ENCODE measurements at places on chromosomes 12 and 14.
A peak's percentile ranks its signal among the peaks of the same experiment; 100 is the strongest.

DNA sequence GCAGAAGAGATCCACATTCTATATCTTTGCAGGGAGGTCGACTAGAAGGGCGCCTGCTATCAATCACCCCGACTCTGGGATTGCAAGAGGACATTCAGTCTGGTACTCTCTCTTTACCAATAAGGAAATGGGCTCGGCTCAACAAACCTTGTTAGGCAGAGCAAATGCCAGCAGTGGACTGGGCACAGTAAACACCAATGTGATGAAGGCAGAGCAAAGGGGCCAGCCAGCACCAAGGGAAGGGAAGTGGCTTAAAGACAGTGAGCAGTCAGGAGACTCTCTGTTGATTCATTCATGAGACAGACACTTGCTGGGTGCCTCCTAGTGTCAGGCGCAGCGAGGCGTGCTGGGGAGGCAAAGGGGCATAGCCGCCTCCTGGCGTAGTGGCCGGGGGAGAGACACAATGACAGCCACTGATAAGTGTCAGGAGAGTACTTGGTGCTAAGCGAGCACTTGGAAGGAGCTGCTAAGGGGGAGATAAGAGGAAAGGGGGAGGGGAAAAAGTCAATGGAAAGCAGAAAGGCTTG, 34.1 kb downstream of the TMCC3 start:
- no peak for DNase-seq

DNA sequence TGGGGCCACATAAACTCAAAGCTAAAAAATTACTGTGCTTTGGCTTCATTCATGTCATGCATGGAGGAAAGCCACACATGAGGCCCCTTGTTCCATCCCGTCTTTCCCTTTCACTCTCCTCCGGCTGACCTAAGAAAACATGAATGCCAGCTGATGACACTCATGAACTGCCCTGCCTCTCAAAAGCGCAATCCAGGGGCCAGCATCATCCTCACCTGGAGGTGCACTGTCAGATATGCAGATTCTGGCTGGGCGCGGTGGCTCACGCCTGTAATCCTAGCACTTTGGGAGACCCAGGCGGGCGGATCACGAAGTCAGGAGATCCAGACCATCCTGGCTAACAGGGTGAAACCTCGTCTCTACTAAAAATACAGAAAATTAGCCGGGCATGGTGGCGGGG, 116.1 kb upstream of the FOXN3 start:
- DNase-seq = no peak

DNA sequence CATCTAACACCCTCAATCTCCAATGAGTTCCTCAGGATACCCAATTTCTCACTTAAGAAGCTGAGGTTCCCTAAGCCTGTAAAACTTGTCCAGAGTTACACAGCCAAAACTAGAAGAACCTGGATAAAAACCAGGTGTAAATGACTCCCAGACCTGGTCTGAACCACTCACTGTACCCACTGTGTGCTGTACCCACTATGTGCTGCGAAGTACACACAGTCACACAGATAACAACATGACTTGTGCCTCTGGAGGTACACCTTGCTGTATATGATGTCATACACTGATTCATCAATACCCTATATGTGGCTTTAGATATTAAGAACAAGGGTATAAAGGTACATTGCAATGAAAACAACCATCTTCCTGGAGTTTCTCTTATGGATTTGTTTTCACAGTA, 66.1 kb downstream of the PPM1H start:
- DNase-seq = no peak

DNA sequence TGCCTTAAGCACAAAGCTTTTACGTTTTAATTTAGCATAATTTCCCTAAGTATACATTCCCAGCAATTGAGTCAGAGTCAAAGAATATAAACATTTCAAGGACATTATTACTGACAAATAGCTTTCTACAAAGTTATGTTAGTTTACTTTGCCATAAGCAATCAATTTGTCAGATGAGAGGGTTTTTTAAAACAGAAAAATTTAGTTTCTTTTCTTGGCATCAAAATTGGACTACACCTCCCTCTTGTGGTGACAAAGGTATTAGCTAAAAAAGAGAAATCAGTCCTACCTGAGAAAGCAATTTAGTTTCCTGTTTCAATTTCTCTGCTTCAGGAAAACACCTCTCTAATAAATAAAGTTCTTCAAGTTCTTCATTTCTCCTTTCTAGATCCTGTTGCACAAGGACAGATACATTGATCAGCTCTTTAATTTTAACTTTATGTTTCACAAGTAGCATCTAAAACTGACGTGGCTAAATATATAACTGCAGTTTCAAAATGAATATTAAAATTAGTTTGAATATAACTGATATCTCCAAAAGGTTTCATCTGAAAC, 39.9 kb downstream of the DNAI7 start:
- DNase-seq = peak; percentile 41

- DNase-seq = no peak
Measured at GRCh38 chr14:93049315-93049714, 66.4 kb downstream of the ITPK1 start.

- peak; percentile 75 for DNase-seq
Measured at GRCh38 chr14:93184391-93185348, at the start of the genes LYSET and MOAP1. Gene LYSET (plus strand): TSS chr14:93185317. CDS start chr14:93185406, 89 bp downstream. Gene MOAP1 (minus strand): TSS chr14:93184897. CDS start chr14:93184242, 655 bp downstream.

- DNase-seq = no peak
Measured at GRCh38 chr14:52106840-52107239, 38.0 kb upstream of the NID2 start.

DNA sequence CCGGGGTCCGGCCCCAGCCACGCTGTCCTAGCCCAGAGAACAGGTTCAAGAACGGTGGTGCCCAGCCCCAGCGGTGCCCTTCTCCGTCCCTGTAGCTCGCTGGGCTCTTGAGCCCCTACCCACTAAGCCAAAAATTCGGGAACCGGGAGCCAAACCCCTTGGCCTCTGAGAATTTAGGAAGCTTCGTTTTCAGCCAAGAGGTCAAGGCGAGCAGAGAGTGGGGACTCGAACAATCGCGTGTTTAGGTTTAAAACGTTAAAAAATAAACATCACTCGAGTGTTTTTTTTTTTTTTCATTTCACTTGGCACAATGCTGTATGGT, 6.2 kb downstream of the SIX1 start:
- no peak for DNase-seq

DNA sequence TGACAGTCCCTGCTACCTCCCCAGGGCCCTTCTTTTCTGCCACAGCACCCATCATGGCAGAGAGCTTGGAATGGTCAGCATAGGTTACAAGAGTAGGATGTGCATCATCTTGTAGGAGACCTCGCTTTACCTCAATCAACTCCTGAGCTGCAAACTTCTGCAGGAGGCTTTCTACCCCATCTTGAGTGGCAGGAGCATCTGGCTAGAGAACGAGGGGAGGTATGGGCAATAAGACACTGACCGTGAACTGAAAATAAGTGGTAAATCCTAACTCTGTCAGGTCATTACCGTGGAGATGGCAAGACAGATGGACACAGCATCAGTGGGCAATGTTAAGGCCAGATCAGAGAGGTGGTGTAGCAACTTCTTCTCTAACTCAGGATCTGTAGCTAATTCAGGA, 7.8 kb downstream of the METTL3 start:
- no peak for DNase-seq

DNA sequence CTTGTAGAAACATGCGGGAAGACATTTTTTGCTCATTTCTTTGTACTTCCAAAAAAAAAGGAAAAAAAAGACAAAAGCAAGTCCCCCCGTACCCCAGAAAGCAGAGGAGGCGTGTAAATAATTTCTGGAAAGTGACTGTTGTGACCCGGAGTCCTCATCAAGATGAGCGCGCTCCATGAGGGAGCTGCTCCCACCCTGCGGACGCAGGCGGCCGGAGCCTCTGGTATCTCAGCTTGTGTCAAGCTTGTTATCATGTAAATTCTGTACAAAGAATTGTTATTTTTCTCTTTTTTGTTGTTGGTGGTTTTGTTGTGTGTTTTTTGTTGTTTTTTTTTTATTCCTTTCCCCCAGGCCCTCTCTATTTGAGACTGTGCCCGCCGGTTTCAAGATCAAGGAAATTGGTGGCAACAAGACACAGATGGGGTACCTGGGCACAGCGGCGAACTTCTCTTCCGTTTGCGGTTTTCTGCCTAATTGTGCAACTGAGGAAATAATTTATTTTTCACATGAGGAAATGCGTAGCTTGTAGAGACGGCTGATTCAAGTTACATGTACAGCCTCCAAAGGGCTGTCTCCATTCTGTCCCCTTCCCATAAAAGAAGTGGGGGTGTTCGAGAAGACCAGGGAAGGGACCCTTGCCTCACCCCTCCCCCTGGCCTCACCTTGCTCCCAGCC, 27.0 kb downstream of the HPD start:
- no peak for DNase-seq

- DNase-seq = no peak
Measured at GRCh38 chr14:73146111-73146510, 9.8 kb downstream of the PSEN1 start.

DNA sequence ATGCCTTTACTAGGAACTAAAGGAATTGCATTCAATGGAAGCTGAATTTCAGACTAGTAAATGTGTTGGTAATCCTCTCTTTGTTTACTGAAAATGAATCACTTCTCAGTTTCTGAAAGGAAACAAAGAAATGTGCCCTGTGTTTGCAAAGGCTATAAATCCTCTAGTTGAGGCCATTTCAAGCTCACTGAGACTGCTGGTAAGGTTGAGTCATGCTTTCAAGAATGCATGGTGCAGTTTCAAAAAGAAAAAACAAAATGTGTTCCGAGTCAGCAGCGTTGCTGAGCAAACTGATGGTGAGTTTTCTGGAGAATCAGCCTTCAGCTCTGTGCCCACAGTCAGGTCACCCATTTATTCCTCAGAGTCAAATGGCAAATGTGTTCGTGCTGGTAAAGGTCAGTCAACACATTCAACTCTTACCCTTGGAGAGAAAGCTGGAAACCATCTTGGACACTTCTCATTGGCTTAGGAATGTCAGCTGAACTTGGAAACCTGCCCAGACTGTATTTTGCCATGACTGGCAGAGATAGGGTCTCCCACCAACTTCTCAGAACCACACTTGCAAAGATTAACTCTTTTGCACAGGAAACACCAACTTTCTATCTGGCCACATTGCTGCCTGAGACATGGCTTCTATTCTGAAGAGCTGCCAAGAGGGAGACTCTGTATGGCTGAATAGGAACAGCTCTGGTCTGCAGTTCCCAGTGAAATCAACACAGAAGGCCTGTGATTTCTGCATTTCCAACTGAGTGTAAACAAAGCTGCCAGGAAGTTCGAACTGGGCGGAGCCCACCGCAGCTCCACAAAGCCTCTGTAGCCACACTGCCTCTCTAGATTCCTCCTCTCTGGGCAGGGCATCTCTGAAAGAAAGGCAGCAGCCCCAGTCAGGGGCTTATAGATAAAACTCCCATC, 484.4 kb downstream of the ATP23 start:
- peak; percentile 96 for DNase-seq

DNA sequence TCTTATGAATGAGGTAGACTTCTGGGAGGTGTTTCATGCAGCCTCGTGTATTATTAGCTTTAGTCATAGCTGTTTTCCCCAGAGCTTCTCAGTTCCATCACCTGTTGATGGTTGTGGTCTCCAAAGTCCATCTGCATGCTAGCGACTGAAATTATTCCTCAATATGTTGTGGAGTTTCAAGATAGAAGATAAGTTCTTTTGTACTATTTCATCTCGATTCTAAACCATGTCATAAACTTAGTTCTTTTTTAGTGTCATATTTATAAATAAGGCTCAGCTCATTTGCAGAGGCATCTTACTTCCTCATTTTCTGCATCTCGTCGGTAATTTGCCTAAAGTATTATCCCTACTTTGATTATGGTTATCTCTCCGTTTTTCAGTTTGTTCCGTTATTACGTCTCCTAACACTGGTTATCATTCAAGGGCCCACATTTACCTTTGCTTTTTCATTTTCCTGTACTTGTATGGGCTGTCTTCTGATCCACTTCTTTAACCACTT, 119.1 kb downstream of the ITPR2 start:
- DNase-seq = no peak

GRCh38 chr12:2384029-2384386, 331.2 kb downstream of the CACNA1C start:
- peak; percentile 21 for DNase-seq

DNA sequence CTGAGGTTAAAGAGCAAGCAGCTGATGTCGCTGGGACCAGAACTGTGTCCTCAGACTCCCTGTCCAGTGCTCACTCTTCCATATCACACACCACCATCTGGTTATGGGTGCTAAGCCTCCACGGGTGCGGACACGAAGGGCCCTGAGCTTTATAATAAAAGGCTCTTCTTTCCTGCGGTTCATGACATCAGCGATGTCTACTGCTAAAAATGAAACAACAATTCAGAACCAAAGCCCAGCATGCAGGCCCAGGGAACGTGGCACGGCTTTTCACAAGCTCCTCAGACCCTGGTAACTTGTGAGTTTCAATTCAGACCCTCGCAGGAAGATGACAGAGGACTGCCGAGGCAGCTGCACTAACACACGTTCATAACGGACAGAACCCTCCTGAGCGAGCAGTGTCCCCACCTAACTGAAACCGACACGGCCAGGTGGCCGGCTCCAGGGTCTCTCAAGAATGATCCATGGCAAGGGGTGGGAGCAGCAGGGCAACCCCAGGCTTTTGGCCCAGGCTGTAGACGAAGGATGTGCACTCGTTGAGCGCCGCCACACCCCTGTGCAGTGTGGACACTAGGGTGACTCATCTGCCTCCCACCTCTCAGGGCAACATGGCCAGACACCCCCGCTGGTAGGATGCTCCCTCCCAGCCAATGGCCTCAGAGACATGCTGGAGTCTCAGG, 180.3 kb downstream of the CALM1 start:
- no peak for DNase-seq

GRCh38 chr14:53850714-53851296, 105.8 kb downstream of the BMP4 start:
- DNase-seq = peak; percentile 81

DNA sequence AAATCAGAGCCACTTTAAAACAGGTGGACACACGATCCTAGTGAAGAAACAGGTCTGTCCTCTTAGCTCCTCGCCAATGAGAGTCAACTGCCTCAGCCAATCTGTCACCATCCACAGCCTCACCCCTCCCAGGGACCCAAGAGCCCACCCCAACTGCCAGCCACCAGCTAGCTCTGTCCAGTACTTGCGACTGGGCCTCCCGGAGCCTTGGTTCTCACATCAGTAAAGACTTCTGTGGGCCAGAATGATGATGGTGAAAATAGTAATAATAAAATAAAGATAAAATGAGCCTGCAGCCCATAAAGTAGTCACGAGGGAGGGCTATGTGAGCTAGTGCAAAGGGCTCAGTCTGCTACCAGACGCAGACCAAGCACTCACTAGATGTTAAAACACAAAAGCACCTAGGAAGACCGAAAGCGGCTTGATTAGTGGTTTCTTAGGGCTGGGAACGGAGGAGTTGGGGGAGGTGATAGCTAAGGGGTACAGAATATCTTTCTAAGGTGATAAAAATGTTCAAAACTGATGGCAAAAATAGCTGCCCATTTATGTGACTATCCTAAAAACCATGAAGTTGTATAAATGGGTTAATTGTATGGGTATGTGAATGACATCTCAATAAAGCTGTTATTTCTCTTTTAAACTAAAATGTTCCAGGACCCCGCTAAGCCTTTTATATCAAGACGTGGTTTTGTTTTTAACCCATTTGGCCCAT, 39.8 kb downstream of the ACTN1 start:
- DNase-seq = no peak

- DNase-seq = peak; percentile 96
Measured at GRCh38 chr12:22283006-22283506, 51.5 kb downstream of the ST8SIA1 start.

DNA sequence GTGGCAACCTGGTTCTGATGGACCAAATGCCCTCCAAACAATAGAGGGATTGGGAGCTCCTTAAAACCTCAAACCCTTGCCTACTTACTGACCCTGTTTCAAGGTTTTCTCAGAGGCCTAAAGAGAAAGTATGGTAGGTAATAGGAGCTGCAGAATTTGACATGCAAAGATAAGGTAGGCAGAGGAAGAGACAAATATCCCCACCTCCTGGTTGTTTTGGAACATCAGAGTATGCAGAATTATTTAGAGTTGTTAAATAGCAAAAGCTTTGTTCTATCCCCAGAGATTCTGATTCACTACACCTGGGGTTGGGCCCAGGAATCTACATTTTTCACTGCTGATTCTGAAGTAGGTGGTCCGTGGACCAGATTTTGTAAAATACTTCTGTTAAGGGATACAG, 421.2 kb downstream of the SOX5 start:
- DNase-seq = no peak

Measured in fibroblast of upper back skin (primary cell).